ENCODE measurements at places on chromosomes 16 and 17. TPM values are rescaled to one million over a fixed set of nuclear protein-coding genes. Genes with fewer than 3 reads are reported as not detected.

- peak overlapping the region; percentile 11 for H3K27ac ChIP-seq
- H3K4me3 ChIP-seq = no peak overlapping the region
- no peaks in the 10 kb centered on the region for H3K27me3 ChIP-seq
- H3K4me1 ChIP-seq = no peaks in the 10 kb centered on the region
- DNase-seq = no peak
Observed at GRCh38 chr16:46629331-46630219, 8.4 kb upstream of the SHCBP1 start.

- no peaks in the 10 kb centered on the region for H3K36me3 ChIP-seq
- no peaks in the 10 kb centered on the region for H3K27me3 ChIP-seq
- H3K27ac ChIP-seq = no peak overlapping the region
- no peaks in the 10 kb centered on the region for H3K4me1 ChIP-seq
- H3K4me3 ChIP-seq = no peak overlapping the region
- no peak for DNase-seq
Observed at GRCh38 chr16:73847090-73847489, 449.5 kb upstream of the PSMD7 start.

DNA sequence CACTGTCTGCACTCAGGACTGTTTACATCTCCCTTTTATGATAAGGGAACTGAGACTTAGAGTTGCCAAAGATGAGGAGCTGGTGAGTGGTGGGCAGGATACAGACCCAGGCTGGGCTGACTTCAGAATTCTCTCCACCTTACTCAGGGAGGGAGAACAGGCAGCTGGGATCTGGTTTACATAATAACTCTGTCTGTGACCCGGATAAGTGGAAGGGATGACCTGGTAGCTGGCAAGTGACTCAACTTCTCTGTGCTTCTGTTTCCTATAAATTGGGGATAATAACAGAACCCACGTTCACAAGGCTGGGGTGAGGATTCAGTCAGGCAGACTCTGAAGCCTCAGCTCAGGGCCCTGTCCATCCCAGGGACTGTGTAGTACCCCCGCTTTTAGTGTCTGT lies 2.6 kb downstream of the SNX20 start:
- H3K27ac ChIP-seq = no peak overlapping the region
- H3K27me3 ChIP-seq = no peaks in the 10 kb centered on the region
- H3K4me1 ChIP-seq = no peaks in the 10 kb centered on the region
- no peak for DNase-seq
- no peaks in the 10 kb centered on the region for H3K36me3 ChIP-seq

Gene KLHDC4
- 24.2 TPM for total RNA-seq

Data from esophagus muscularis mucosa (tissue), 4 donors.